ENCODE measurements at places on chromosomes 2 and 18.

DNA sequence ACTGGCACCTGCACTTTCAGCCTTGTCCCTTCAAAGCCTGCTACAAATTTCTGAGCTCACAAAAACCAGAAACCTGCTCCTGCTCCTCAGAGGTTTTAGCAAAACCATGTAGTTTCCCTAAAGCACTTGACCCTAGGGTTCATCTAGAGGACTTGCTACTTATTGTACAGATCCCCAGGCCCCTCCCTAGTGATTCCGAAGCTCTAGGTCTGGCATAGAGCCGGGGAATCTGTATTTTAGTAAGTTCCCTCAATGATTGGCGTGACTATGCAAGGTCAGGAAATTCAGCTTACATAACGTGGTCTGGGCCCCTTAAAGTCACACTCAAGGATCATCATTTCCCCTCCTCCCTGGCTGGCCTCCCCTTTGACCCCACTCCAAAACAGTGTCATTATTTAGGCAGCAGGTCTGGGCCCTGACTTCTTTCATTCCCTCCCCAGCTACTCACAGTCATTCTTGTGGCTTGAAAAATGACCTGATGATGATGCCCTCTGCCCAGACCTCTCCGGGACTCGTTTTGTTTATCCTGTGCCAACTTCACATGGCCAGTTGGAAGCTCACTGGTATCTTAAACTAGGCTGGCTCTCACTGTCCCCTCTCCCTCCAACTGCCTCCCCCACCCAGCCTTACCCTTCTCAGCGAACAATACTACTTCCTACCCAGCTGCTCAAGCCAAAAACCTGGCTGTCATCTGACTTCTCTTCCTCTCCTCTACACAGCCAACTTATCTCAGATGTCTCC is 36.0 kb downstream of the WDFY1 start:
- DNase-seq, result no peak

DNA sequence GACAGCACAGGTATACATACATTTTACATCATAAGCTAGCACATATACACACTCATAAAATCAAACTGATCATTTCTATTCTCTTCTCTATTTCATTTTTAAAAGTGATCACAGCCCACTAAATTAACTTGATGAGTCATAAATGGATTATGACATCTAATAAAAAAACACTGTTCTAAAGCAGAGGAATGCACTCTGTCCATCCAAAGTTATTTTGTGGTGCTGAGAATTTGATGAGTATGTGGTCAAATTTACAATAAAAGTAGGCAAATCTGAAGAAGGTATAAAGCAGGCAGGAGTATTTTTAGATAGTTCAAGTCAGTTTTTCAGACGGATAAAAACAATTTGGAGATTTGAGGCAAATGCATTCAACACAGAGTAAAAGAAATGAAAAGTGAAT is 104.4 kb downstream of the NOL4 start:
- DNase-seq, result no peak

DNA sequence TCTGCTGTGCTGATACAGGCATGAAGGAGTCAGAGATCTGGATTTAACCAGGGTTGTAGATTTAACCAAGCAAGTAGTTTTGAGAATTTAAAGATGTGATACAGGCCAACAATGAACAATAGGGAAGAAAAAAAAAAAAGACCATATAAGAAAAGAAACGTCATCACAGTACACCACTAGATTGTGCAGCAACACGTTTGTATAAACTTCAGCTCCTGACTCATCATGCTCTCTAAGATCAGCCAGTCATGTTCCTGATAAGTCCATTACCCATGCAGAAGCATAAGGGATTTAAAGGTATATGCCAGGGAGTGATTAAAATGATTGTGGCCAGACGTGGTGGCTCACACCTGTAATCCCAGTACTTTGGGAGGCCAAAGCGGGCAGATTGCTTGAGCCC is 22.3 kb upstream of the ERICH2 start:
- DNase-seq, result peak; percentile 61

- DNase-seq, result peak; percentile 41
These were observed 1262.9 kb downstream of the SUCLG1 start for GRCh38 chr2:83196225-83196624.

DNA sequence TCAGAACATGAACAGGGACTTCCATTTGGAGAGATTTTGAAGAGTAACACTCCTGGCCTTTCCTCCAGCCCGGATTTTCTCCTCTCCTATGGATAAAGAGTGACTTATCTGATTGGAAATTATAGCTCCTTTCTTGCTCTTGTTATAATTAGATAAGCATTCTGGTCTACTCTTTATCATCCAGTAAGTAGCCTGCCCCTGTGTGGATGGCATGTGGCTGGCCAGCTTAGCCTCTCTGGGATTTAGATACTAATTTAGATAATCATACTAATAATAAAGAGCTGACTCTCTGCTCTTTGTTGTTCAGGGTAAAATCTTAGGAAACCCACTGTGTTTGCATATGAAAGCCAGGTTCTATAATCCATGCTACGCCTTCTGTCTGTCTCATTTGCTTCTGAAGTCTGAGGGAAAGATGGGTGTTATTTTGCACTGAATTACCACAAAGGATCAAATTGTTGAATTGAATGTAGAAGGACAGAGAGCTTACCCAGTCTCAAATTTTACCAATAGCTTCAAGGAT is 438.8 kb downstream of the SPAG16 start:
- no peak for DNase-seq

DNA sequence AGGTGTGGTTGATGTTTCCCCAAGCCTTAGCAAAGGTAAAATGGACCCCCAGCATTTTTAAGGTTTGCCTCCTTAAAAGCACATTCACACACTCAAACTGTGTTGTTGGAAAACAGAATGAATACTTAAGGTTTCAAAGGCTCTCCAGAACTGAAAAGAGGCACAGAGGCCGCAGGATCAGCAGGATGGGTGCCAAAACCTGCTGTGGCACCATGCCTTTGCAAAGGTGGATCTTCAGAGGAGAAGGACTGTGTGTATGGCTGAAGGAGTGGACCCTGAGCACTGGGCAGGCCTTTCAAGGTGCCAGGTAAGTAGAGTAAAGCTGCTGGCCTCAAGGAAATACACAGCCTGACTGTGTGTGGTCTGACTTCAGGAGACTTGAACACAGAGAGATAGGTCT is 127.3 kb downstream of the XRCC5 start:
- DNase-seq, result no peak

DNA sequence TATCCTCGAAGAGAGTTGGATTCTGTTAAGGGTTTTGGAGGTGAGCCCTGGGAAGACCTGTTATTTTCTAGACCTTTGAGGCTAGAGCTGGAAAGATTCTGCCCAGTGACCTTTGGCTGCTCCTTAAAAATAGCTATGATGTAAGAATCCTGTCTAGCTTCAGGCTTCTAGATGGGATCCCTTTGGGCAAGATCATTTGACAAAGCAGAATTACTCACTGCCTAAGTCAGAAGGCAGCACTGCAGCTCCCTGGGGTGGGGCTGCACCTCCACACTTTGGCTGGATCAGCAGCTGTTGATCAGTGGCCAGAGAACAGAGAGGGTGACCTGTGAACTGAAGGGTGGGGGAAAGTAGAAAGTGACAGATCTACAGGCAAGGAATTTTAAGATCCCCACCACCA is 103.8 kb downstream of the ASAP2 start:
- peak; percentile 77 for DNase-seq

DNA sequence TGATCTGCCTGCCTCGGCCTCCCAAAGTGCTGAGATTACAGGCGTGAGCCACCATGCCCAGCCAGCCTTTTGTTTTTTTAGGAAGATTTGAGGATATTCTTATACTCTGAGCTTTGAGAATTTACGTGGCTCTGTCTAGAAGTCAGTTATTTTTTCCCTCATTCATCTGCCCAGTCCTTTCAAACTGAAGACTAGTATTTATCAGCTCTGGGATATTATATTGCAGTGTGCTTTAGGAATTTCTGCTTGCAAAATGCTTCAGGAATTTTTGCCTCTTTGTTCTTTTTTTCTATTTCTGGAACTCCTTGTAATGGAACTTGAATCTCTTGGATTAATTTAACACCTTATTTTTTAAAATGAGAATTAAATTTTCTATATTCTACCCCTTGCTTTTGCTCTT is 22.6 kb downstream of the ACSL3 start:
- DNase-seq, result no peak

- DNase-seq, result no peak
These were observed 238.8 kb upstream of the HDAC4 start for GRCh38 chr2:239639421-239640185.

DNA sequence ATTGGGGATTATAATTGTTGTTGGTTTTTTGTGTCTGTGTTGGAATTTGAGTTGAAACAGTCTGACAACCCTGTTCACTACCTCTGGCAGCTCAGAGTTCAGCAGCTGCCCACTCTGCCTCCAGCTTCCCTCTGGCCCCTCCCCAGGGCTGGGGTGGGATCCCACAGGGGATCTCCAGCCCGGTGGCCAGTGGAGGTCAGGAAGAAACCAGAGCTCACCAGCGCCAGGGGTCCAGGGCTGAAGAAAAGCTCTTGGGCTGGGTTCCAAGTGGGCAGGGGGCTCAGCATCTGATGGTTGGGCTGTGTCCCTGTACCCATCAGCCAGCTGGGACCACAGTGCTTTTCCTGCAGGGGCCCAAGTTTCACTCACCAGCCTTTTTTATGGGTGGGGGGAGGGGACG is 16.5 kb upstream of the NCL start:
- DNase-seq, result no peak

- DNase-seq, result no peak
These were observed 193.1 kb downstream of the LPIN1 start for GRCh38 chr2:11939523-11939922.
